Fibroblast of upper back skin (primary cell): ENCODE measurements at places on chromosomes 7 and 10.
A peak's percentile ranks its signal among the peaks of the same experiment; 100 is the strongest.

- no peak for DNase-seq
These were observed 2.9 kb downstream of the MIOS start for GRCh38 chr7:7569615-7570014.

- no peak for DNase-seq
These were observed 85.8 kb downstream of the GSAP start for GRCh38 chr7:77330169-77330882.

DNA sequence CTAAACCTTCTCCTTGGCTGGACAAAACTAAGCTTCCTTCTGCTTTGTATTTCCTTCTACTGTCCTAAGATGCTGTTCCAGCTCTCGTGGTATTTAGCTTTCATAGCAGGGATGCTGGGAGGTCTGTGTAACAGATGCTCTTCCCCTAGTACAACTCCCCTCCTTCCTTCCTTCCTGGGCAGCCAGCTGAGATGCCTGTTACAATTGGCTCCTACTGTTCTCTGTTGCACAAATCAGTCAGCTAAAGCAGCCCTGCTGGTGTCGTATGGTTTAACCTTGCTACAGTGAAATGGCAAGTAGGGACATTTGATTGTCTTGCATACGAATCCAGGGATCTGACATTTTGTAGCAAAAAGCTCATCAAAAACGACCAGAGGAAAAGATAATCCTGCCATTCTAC, 143.8 kb downstream of the ARHGAP21 start:
- DNase-seq, result no peak

- DNase-seq, result peak; percentile 9
These were observed 87.3 kb downstream of the ODAD2 start for GRCh38 chr10:27911539-27911938.
